Fibroblast of skin of left biceps (primary cell): ENCODE measurements at places on chromosomes 3 and 15.

DNA sequence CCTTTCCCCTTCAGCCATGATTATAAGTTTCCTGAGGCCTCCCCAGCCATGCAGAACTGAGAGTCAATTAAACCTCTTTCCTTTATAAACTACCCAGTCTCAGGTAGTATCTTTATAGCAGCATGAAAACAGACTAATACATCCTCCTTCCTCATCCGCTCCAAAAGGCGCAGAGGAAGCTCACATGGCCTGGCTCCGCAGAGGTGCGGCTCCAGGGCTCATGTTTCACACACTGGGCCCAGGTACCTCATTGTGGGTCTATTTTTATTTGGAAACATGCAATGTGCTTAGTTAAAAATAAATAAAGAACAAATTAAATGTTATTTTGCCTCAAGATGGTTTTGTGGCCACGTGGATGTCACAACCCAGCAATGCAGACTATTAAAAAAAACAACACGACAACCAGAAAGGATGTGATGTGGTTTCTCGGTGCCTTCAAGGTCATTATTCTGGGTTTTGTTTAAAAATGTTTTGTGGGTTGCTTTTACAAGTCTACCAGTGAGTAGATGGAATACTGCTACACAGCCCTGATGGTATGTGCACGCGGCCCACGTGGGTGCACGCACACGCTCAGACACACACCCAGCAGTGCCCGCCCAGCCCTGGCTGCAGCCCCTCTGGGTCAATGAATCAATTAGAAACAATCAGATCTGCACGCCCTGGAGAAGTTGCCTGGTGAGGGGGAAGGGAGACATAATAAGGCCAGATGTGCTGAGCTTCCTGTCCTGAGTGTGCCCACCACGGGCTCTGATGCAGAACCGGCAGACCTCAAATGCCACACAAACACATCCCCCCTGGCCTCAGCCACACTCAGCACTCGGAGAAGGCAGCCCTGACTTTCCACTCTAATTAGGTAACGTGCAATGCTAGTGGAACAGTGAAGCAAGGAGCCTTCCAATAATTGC, 140.1 kb downstream of the ADAMTS17 start:
- DNase-seq = no peak

DNA sequence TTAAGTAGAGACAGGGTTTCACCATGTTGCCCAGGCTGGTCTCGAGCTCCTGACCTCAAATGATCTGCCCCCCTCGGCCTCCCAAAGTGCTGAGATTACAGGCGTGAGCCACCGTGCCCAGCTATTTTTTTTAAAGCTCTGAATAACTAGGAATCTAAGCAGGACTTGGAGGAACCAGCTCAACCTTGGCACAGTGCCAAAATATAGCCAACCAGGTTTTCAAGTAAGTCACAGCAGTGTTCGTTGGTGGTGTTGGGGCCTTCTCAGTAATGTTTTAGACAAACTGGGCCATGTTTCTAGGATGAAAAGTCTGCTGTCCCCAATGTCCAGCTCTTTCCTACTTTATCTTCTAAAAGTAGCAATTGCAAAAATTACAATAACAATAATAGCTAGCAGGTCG, 6.4 kb upstream of the ADAM10 start:
- DNase-seq = no peak

DNA sequence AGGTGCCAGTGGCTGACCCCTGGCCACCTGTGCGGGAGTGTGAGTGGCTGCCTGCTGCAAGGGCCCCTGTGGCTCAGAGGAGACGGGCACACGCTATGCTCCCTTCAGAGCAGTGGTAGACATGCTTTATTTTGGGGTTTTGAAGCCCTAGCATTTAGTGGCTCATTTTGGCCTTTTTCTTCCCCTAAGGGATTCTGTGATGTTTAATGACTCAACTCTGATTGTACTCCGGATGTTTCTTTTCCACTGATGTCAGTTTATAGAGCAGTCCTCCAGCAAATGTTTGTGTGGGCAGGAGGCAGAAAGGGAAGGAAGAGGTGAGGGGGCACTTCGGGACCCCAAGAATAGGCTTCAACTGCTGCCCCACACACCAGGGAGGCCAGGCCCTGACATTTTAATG, 288.9 kb upstream of the C2CD4B start:
- DNase-seq = no peak

- DNase-seq = no peak
Measured at GRCh38 chr3:39637807-39638206, 170.3 kb downstream of the MOBP start.

GRCh38 chr3:72659596-72659995, 188.6 kb downstream of the SHQ1 start:
- DNase-seq = no peak

DNA sequence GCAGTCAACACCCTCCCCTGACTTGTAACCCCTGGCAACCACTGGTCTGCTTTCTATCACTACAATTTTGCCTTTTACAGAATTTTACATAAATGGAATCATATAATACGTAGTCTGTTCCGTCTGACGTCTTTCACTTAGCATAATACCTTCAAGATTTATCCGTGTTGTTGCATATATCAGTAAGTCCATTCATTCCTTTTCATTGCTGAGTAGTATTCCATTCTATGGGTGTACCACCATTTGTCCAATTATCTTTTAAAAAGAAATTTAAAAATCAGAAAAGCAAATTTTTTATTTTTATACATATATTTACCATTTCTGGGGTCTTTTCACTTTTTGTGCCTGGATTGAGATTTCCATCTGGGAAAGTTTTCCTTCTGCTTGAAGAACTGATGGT, 35.5 kb downstream of the NOX5 start:
- DNase-seq = no peak

DNA sequence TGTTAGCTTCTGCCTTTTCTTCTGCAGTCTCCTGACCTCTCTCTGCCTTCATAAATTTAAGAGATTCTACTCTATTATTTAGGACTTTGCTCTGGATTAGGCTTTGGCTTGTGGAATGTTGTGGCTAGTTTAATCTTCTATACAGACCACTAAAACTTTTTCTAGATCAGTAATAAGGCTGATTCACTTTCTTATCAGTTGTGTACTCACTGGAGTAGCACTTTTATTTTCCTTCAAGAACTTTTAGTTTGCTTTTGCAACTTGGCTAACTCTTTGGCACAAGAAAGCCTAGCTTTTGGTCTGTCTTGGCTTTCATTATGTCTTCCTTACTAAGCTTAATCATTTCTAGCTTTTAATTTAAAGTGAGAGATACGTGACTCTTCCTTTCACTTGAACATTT, 265.5 kb upstream of the TBC1D5 start:
- DNase-seq = no peak

GRCh38 chr3:168620854-168621253, 525.1 kb upstream of the GOLIM4 start:
- no peak for DNase-seq

DNA sequence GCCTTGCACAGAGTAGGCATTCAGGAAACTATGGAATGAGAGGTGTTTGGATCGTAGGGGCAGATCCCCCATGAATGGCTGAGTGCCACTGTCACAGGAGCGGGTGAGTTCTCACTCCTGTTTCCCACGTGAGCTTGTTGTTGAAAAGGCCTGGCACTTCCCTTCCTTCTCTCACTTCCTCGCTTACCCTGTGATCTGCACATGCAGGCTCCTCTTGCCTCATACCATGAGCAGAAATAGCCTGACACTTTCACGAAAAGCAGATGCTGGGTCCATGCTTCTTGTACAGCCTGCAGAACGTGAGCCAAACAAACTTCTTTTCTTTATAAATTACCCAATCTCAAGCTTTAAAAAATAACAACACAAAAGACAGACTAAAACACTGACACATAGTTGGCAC, 55.4 kb downstream of the AGBL1 start:
- no peak for DNase-seq
